ENCODE measurements at places on chromosomes 16 and 17.

DNA sequence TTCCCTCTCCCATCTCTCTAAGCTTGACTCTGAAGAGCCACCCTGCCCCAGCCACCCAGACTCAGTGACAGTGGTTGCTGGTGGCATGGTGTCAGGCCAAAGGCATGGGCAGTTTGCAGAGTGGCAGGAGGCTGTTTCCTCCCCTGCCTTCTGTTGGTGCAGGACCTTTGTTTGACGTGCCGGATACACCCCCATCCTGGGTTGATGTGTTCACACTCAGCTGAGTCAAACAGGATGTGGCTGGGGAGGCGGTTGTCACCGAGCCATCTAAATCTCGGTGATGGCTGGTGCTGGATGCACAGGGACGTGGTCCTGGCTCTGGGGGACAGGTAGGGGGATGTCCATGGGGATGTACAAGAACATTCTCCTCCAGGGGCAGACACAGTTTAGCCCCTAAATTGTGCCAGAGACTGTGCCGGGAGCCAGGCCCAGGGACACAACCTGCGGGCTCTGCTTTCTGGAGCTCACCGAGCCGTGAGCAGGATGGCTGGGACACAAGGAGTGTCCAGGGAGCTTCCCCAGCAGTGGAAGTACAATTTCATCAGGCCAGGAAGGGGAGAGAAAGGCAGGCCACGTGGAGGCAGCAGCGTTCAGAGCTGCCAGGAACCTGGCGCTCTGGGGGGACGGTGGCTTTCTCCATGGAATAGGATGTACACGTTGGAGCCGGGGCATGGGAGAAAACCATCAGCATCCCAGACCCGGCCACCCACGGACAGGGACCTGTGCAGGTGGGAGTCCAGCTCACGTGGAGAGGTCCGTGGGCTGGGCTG, 264.2 kb downstream of the SEC14L1 start:
- DNase-seq: peak; percentile 96

- DNase-seq: no peak
These were observed 101.6 kb downstream of the PRKCA start for GRCh38 chr17:66403846-66404556.

GRCh38 chr16:77246150-77246549, 46.9 kb downstream of the SYCE1L start:
- DNase-seq: no peak

DNA sequence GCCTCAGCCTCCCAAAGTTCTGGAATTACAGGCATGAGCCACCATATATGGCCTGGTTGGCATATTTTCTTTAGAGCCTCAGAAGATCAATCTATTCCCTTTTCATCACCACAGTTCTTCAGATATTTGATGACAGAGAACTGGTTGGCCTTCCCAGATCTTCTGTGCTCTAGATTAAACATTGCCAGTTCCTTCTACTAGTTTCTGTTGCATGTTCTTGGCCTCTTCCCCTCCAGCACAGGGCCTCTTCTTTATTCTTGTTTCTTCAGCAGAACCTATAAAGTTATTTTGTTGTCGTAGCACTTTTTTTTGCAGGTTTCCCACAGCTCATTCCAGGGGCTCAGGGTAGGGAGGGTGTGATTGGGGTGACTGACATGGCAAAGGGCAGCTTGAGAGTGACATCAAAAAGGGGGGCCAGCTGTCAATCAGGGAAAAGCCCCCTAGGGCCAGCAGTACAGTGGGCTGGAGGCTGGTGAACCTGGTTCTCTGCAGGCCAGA, 9.3 kb downstream of the CHD9 start:
- DNase-seq: no peak

DNA sequence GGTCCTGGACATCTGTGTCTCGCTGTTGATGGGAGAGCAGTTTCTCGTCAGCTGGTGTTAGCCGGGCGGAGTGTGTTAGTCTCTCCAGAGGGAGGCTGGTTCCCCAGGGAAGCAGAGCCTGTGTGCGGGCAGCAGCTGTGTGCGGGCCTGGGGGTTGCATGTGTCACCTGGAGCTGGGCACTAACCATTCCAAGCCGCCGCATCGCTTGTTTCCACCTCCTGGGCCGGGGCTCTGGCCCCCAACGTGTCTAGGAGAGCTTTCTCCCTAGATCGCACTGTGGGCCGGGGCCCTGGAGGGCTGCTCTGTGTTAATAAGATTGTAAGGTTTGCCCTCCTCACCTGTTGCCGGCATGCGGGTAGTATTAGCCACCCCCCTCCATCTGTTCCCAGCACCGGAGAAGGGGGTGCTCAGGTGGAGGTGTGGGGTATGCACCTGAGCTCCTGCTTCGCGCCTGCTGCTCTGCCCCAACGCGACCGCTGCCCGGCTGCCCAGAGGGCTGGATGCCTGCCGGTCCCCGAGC, 17.9 kb downstream of the GAA start:
- no peak for DNase-seq

DNA sequence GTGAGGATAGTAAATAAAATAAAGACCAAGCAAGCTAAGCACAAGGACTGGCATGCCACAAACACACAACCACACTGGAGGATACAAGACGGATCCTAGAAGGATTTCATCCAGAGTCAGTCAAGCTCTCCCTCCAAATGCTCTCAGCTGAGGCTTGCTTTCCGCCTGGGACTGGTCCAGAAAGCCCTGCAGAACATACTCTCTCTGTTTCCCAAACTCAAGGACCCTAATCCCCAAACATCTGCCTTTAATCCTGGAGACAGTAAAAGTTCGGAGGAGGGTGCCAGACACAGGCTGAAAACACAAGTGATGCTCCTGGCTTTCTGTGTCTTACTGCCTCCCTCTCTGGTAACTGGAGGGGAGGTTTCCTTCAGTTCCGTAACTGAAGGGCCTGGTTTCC, 5.3 kb upstream of the HSD11B2 start:
- DNase-seq: no peak

- no peak for DNase-seq
These were observed 578 bp downstream of the MYCBPAP start for GRCh38 chr17:50508573-50509460.
